BJ (cell line): ENCODE measurements at places on chromosomes 5 and 9. TPM values are rescaled to one million over a fixed set of nuclear protein-coding genes. Genes with fewer than 3 reads are reported as not detected.
A peak's percentile ranks its signal among the peaks of the same experiment; 100 is the strongest.

DNA sequence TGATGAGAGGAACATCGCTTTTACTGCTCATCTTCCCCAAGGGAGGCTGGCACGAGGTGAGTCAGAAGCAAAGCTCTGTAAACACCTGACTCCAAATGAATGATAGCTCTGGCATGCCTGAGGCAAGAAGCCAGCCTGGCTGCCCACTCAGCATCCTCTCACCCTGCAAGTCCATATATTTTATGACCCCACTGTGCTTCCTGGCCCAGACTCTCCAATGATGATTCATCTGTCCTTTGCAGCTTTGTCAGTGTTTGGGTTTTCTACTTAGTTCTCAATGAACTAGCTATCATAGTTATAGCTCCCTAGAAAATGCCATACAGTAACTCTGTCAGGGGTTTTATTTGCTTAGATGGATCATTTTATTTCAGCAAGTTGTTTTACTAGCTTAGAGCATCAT lies 52.1 kb upstream of the FSTL4 start:
- DNase-seq = peak; percentile 27

GRCh38 chr5:11801061-11801460 lies 103.2 kb downstream of the CTNND2 start:
- DNase-seq = no peak

DNA sequence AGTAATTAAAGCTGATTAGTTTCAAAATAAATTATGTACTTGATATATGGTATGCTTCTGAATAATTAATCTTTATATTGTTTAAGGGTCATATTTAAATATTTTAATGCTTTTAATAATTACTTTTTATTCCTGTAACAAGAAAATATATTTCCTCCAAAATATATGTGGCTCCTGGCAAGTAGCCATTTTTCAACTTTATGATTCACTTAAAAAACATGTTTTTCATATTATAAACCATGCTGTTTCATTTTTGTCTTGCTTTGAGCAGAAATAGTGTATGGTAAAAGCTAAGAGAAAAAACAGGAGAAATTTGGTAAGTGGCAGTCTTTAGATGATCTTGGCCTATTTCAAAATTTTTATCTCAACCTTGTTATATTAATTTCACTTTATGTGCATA lies 14.6 kb downstream of the SPATA9 start:
- DNase-seq = no peak

GRCh38 chr9:8871796-8872445 lies 1072.3 kb upstream of the DMAC1 start:
- no peak for DNase-seq

GRCh38 chr9:95623640-95624039 lies 106.9 kb upstream of the PTCH1 start:
- DNase-seq = peak; percentile 3

The TERT gene
- polyA plus RNA-seq = not detected in 2 replicates

The FYB1 gene
- polyA plus RNA-seq = 0.06 and 0.09 TPM in 2 replicates
